ENCODE measurements at places on chromosomes 16 and 17. TPM values are rescaled to one million over a fixed set of nuclear protein-coding genes. Genes with fewer than 3 reads are reported as not detected.

Gene SHMT1
- 9.0 TPM for total RNA-seq

Gene ENPP7
- not detected for total RNA-seq

Gene EIF3C
- total RNA-seq, result 603 TPM

Gene RAMP2
- total RNA-seq, result not detected

Gene ASPSCR1
- total RNA-seq, result 29.9 TPM

Gene KRT33A
- total RNA-seq, result not detected

Gene KRTAP9-4
- not detected for total RNA-seq

Gene ZNHIT3
- total RNA-seq, result 29.1 TPM

Gene RCVRN
- not detected for total RNA-seq

Gene ACSF2
- 18.2 TPM for total RNA-seq

Gene JUP
- 1.9 TPM for total RNA-seq

Gene BIRC5
- 66.6 TPM for total RNA-seq

Gene NARF
- 33.6 TPM for total RNA-seq

GRCh38 chr17:17819561-17819995 is 17.2 kb downstream of the SREBF1 start:
- H3K27ac ChIP-seq, result peak overlapping the region; percentile 65
- peaks cover 44% of the 10 kb centered on the region for H3K27me3 ChIP-seq
- H3K4me1 ChIP-seq, result peaks cover 50% of the 10 kb centered on the region
- peak overlapping the region; percentile 15 for H3K4me3 ChIP-seq

GRCh38 chr16:66486773-66487579 is 59.9 kb downstream of the BEAN1 start:
- H3K27me3 ChIP-seq, result peaks cover 10% of the 10 kb centered on the region
- peak overlapping the region; percentile 78 for H3K27ac ChIP-seq
- DNase-seq, result peak; percentile 82
- H3K36me3 ChIP-seq, result no peaks in the 10 kb centered on the region

- no peak for DNase-seq
- H3K36me3 ChIP-seq, result no peaks in the 10 kb centered on the region
- no peaks in the 10 kb centered on the region for H3K27me3 ChIP-seq
- H3K4me1 ChIP-seq, result no peaks in the 10 kb centered on the region
- no peak overlapping the region for H3K4me3 ChIP-seq
Measured at GRCh38 chr16:75794426-75794825, 68.1 kb upstream of the CPHXL start.

DNA sequence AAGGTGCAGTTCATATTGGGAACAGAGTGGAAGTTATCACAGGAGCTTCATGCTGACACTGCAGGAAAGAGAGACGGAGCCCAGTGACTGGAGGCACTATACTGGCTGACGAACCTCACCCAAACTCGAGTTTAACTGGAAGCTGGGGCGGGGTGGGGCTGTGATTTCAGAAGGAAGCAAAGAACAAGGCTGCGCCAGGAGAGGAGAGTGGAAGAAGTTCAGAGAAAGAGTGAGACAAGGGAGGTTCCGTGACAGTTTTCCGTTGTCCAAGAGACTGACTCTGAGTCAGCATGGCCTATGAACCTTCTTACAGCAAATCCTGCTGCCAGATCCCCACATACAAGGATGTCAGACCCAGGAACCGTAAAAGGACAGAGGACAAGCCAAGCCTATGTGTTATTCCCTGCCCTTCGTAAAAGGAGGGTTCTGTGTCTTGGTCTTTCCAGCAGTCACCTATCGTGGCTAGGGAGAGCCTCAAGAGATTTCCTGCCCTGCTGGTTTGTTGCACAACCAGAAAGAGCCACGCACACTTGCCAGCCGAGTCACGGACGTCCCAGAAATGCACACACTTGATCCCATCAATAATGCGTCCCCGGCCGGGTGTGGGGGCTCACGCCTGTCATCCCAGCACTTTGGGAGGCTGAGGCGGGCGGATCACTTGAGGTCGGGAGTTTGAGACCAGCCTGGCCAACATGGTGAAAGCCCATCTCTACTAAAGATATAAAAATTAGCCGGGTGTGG is 5.1 kb downstream of the PITPNA start:
- peaks cover 34% of the 10 kb centered on the region for H3K4me1 ChIP-seq
- H3K27ac ChIP-seq, result no peak overlapping the region
- H3K36me3 ChIP-seq, result peaks cover 17% of the 10 kb centered on the region
- H3K4me3 ChIP-seq, result no peak overlapping the region
- no peak for DNase-seq

DNA sequence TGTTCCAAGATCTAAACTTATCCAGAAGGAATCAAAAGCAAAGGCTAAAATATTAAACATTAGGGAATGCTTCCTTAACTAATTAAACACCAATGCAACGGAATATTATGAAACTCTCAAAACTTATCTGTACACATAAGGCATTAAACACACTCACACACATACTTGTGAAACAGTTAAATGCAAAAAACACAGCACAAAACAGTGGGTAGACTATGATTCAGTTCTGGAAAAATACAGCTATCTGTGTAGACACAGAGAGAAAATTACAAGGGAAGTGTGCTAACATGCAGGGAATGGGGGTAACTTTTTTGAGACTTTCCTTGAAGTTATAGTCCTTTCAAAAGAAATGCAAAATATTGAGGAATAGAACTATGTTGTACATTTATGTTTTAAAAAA is 36.7 kb upstream of the CCL1 start:
- H3K4me1 ChIP-seq, result no peaks in the 10 kb centered on the region
- H3K36me3 ChIP-seq, result no peaks in the 10 kb centered on the region
- DNase-seq, result no peak

GRCh38 chr17:534071-534691 is 180.5 kb downstream of the VPS53 start:
- H3K36me3 ChIP-seq, result peaks cover 35% of the 10 kb centered on the region
- peaks cover 2% of the 10 kb centered on the region for H3K27me3 ChIP-seq
- no peak overlapping the region for H3K27ac ChIP-seq
- DNase-seq, result no peak
- no peak overlapping the region for H3K4me3 ChIP-seq

- H3K27me3 ChIP-seq, result peaks cover 17% of the 10 kb centered on the region
- no peak overlapping the region for H3K4me3 ChIP-seq
- H3K4me1 ChIP-seq, result no peaks in the 10 kb centered on the region
- no peak for DNase-seq
- 0 out of 2 replicates have a peak, but pooled peaks cover 5% of the 10 kb centered on the region for H3K36me3 ChIP-seq
Measured at GRCh38 chr16:52546291-52547003, 496 bp downstream of the TOX3 start.

DNA sequence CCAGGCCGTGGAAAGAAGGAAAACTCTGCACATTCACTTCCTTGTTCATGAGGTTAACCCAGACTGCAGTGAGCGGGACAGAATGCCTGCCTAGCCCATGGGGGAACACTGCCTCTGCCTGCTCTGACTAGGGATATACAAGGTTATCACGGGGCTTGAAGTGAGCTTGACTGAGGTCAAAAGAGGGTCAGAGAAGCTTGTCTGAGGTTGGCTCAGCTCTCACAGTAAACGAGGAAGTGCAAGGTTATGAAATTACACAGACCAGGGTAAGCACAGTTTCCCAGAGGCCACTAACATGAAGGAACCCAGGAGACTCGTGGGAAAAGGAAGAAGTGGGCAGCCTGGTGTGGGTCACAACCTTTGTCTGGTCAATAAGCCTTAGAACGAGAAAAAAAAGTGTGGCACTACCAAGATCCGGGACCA is 28.7 kb downstream of the HIC1 start:
- H3K36me3 ChIP-seq, result peaks cover 28% of the 10 kb centered on the region
- peaks cover 1% of the 10 kb centered on the region for H3K27me3 ChIP-seq
- DNase-seq, result no peak
- peaks cover 79% of the 10 kb centered on the region for H3K4me1 ChIP-seq
- H3K4me3 ChIP-seq, result 0 out of 2 replicates have a peak overlapping the region, but pooled peaks have one; percentile 5

GRCh38 chr16:9434659-9435058 is 343.2 kb downstream of the HAPSTR1 start:
- no peaks in the 10 kb centered on the region for H3K4me1 ChIP-seq
- H3K36me3 ChIP-seq, result no peaks in the 10 kb centered on the region
- no peak overlapping the region for H3K27ac ChIP-seq
- H3K4me3 ChIP-seq, result no peak overlapping the region
- no peak for DNase-seq

GRCh38 chr16:19179546-19180490 is 11.8 kb downstream of the SYT17 start:
- H3K36me3 ChIP-seq, result no peaks in the 10 kb centered on the region
- peaks cover 23% of the 10 kb centered on the region for H3K27me3 ChIP-seq
- no peak overlapping the region for H3K4me3 ChIP-seq
- no peaks in the 10 kb centered on the region for H3K4me1 ChIP-seq

- H3K27me3 ChIP-seq, result no peaks in the 10 kb centered on the region
- no peak for DNase-seq
- peaks cover 61% of the 10 kb centered on the region for H3K4me1 ChIP-seq
- H3K4me3 ChIP-seq, result peak overlapping the region; percentile 94
Measured at GRCh38 chr16:53209429-53209828, 154.6 kb downstream of the CHD9 start.

GRCh38 chr17:29216181-29216580 is 30.5 kb upstream of the CRYBA1 start:
- H3K4me1 ChIP-seq, result peaks cover 46% of the 10 kb centered on the region
- H3K27me3 ChIP-seq, result peaks cover 4% of the 10 kb centered on the region
- H3K27ac ChIP-seq, result no peak overlapping the region
- no peak overlapping the region for H3K4me3 ChIP-seq
- DNase-seq, result no peak
- no peaks in the 10 kb centered on the region for H3K36me3 ChIP-seq

- H3K36me3 ChIP-seq, result no peaks in the 10 kb centered on the region
- H3K4me3 ChIP-seq, result no peak overlapping the region
- no peaks in the 10 kb centered on the region for H3K4me1 ChIP-seq
Measured at GRCh38 chr17:72236980-72237633, 116.3 kb downstream of the SOX9 start.

DNA sequence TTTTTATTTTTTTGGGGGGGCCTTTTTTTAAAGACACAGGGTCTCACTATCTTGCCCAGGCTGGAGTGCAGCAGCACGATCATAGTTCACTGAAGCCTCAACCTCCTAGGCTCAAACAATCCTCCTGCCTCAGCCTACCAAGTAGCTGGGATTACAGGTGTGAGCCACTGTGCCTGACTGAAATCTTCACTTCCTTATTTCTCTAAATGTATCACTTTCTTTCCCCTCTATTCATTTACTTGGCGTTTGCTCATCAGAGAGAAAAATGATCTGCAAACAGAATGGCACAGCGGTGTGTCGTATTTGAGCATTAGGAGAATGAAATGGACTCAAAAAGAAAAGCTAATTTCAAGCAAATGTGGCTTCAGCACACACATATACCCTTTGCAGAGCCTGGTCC is 44.3 kb upstream of the CDH5 start:
- no peak overlapping the region for H3K27ac ChIP-seq
- H3K27me3 ChIP-seq, result peaks cover 42% of the 10 kb centered on the region
- H3K4me3 ChIP-seq, result no peak overlapping the region
- DNase-seq, result no peak

DNA sequence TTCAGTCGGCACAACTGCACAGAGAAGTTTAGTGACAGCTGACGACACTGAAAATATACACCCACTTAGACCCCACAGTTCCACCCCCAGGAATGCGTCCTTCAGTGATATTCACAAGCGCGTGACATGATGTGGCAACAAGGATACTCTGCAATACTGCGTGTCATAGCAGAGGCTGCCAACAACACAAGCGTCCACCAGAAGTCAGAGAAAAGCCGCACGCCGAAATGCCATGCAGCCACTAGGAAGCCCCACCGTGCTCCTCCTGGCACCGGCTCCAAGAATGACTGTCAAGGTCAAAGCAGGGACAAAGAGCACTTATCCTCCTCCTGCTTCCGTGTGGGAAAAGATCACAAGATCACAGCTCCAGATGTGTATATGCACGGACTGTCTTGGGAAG is 3.5 kb downstream of the ATP2A3 start:
- no peak overlapping the region for H3K27ac ChIP-seq
- no peak overlapping the region for H3K4me3 ChIP-seq
- peaks cover 25% of the 10 kb centered on the region for H3K27me3 ChIP-seq
- no peak for DNase-seq
- H3K36me3 ChIP-seq, result no peaks in the 10 kb centered on the region
- peaks cover 19% of the 10 kb centered on the region for H3K4me1 ChIP-seq

DNA sequence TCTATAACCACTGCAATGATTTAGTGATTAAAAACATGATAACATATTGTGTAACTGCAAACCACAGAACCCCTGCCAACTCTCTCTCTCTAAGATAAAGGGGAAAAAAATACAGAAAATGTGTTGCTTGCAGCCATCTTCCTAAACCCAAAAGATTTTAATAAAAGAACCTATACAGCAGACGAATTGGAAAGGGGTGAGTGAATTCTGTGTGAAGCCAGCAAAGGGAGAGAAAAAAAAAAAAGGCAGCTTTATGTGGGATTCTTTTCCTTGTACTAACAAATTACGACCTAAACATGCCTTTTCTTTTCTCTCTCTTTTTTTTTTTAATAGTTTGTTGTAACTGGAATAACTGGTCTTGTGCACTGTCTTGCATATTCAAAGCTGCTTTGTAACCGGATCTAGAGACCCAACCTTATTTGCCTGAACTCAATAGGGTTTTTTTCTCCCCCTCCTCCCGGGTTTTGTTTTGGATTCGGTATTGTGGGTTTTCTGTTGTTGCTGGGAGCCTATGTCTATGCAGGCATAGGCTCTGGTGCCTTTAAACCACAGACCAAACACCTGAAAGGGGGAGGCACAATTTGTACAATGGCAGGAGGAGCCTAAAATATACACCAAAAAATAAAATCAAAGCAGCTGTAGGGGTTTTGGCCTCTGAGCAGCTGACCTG is 7.0 kb upstream of the ZFHX3 start:
- DNase-seq, result peak; percentile 50
- H3K36me3 ChIP-seq, result no peaks in the 10 kb centered on the region
- peak overlapping the region; percentile 54 for H3K4me3 ChIP-seq
- peak overlapping the region; percentile 46 for H3K27ac ChIP-seq
- peaks cover 11% of the 10 kb centered on the region for H3K4me1 ChIP-seq
- peaks cover 6% of the 10 kb centered on the region for H3K27me3 ChIP-seq

DNA sequence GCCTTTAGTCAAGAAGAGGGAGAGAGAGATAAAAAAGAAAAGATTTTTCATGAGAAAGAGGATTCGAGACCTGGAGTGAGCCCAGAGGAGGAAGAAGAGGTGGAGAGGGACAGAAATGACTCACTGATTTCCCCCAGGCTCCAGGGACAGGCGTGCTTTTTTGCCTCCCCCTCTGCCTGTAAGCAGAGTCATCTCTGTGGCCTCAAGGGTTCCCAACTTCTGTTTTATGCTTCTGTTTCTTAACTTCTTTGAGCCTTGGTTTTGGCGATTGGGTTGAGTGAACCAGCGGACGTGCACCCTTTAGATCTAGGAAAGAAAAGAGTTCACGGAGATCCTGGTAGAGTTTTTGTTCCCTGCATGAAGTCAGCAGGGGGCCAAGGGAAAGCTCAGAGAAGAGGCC is 147.9 kb upstream of the NOL11 start:
- H3K27me3 ChIP-seq, result peaks cover 2% of the 10 kb centered on the region
- H3K4me1 ChIP-seq, result peaks cover 16% of the 10 kb centered on the region
- no peaks in the 10 kb centered on the region for H3K36me3 ChIP-seq
- H3K27ac ChIP-seq, result no peak overlapping the region
- H3K4me3 ChIP-seq, result no peak overlapping the region
- DNase-seq, result no peak

DNA sequence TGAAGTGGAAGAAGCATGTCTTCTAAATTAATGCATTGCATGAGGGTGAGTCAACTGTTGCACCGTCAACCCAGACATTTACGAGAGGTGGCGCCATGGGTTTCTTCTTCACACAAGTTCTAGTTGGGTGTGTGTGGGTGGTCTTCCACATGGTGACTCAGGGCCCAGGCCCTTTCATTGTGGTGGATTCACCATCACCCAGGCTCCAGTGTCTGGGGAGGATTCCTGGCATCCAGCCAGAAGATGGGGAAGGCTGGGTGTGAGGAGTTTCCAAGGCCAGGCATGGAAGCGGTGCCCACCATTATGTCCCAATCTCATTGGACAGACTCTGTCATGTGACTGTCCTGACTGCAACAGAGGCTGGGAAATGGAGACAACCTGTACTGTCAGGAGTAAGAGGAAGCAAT is 21.4 kb upstream of the JPH3 start:
- peaks cover 45% of the 10 kb centered on the region for H3K4me1 ChIP-seq
- H3K27me3 ChIP-seq, result peaks cover 4% of the 10 kb centered on the region
- H3K27ac ChIP-seq, result peak overlapping the region; percentile 94
- no peaks in the 10 kb centered on the region for H3K36me3 ChIP-seq
- H3K4me3 ChIP-seq, result peak overlapping the region; percentile 30

Data from HFFc6 (cell line).